ENCODE measurements at places on chromosomes 6 and 20.
A peak's percentile ranks its signal among the peaks of the same experiment; 100 is the strongest.

DNA sequence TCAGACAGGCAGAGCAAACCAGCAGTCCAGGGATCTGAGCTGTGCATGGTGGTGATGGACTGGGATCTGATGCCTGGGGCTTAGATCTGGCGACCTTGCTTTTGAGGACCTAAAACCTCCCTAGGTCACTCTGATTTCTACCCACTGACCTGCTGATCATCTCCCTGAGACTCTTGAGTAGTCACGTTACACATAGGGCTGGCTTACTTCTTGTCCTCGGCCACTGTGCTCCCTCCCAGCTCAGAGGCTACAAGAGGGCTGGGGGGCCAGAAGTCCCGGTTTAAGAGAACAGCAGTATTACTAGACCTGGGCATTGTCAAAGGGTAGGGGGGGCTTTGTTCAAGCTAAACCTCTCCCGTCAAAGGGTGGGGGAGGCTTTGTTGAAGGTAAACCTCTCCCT is 5.5 kb downstream of the DYNLT1 start:
- no peak for DNase-seq

GRCh38 chr20:49727894-49728885 is 14.5 kb upstream of the B4GALT5 start:
- DNase-seq: no peak

- DNase-seq: no peak
These were observed 165.2 kb upstream of the CENPW start for GRCh38 chr6:126174697-126175096.

DNA sequence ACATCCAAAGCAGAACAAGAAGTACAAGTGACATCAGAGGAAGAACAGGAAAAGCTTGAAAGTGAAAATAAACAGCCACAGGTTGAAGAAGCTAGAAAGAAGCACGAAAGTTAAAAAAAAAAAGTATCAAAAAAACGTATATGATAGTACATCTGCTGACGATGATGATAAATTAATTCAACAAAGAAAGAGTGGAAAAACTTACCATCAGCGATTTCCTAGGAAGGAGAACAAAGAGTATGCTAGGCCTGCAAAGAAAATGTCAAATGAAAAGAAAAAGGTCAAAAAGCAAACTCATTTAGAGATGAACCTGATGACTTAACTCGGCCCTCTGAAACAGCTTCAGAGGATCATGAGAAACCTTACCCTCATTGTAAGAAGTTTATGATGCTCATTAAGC is 3.7 kb downstream of the SAYSD1 start:
- peak; percentile 28 for DNase-seq

- DNase-seq: no peak
These were observed 256.4 kb downstream of the ARID1B start for GRCh38 chr6:157033428-157034140.

GRCh38 chr6:134830940-134831339 is 119.0 kb downstream of the ALDH8A1 start:
- DNase-seq: no peak

- no peak for DNase-seq
These were observed 14.8 kb upstream of the TGM2 start for GRCh38 chr20:38179846-38180245.

- DNase-seq: no peak
These were observed 94.4 kb upstream of the FOXC1 start for GRCh38 chr6:1515280-1515679.

- DNase-seq: no peak
These were observed at the start of gene SDCBP2 for GRCh38 chr20:1328680-1329330. SDCBP2 (minus strand) TSS chr20:1329139; CDS start chr20:1320416, 8,723 bp downstream.

GRCh38 chr6:90214461-90214860 is 82.2 kb downstream of the BACH2 start:
- DNase-seq: no peak

- DNase-seq: no peak
These were observed 146.6 kb downstream of the RNF144B start for GRCh38 chr6:18533793-18534192.

DNA sequence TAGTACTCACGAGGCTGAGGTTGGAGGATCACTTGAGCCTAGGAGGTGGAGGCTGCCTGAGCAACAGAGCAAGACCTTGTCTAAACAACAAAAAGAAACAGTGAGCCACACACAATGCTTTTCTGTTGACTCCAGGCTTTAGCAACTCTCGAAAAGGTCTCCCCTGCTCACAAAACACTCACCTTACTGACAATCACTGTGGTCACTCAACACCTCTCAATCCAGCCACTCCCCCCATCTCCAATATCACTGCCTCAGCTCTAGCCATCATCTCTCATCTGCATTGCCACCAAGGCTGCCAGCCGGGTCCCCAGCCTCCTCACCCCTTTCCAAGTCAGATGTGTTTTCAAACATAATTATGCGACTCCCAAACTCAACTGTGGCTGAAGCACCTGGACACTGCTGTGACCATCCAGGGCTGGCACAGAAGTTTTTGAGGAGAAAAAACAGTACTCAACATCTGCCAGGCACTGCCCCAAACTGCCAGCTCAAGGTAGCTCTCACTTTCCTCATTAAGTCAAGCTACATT is 218.0 kb upstream of the ARID1B start:
- DNase-seq: no peak

DNA sequence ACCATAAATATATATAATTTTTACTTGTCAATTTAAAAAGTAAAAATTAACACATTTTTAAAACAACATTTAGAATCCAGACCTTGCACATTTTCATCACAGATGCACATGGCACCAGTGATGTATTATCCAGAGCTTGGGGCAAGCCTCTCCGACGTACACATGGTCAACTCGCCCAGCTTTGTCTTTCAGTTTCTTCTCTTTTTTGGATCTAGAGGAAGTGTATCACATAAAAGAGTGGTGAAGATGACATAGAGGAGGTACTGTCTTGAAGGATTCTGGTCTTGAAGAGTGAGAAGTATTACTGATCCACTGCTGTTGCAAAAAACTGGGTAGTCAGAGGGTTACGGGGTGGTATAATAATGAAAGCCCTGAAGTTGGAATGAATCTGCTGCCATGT is 46.9 kb upstream of the TAB2 start:
- DNase-seq: no peak

DNA sequence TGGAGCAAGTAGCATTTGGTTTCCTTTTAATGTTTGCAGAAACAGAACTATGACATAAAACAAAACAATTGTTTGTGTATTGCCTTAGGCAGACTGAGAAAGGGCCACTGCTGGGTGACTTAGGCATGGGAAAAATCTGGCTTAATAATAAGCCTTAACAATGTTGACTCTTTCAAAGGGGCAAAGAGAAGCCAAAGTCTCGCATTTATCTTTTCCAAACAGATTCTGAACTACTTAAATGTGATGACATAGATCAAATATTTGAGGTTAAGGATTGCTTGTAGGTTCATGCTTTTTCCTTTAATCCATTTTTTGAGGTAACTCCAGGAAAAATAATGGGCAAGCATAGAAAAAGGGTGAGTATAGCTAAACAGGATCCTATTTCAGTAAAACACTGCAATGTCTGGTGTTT is 39.6 kb downstream of the ADAT2 start:
- no peak for DNase-seq

DNA sequence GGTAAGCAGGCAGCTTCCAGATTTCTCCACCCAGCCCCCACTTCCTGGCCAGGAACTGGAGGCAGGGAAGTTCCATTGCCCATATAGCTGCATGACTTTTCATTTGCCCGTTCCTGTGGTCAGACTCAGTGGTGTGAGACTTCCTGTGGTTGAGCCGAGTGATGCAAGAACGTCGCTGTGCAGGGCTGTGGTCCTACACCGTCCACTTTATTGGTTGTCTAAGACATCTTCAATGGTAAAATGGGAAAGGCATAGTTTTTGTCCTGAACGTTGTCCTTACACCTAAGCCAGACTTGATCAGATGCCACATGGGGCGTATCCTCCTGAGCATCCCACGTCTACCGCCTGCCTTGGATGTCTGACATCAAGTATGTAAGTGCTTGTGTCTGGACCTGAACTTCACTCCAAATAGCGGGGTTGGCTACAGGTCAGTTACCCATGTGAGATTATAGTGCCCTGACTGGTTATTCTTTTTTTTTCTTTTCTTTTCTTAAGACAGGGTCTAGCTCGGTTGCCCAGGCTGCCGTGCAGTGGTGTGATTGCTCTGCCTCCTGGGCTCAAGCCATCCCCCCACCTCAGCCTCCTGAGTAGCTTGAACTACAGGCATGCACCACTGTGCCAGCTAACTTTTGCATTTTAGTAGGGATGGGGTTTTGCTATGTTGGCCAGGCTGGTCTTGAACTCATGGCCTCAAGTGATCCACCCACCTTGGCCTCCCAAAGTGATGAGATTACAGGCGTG is 25.9 kb upstream of the GTSF1L start:
- peak; percentile 88 for DNase-seq

DNA sequence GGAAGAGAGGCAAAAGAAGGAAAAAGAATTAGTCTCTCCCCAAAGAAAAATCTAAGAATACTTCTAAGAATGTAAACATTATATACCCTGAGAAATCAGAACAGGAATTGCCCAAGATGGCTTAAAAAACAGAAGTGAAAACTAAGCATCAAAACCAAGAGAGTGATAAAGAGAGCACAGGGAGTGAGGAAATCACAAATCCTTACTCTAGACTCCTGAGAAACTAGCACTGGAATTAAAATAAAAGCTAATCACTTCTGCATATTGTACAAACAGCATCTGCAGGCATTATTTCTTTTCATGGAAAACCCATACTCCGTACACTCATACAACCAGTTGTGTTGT is 285.7 kb downstream of the BTBD9 start:
- no peak for DNase-seq

GRCh38 chr6:132604635-132605152 is 15.2 kb upstream of the TAAR5 start:
- DNase-seq: no peak

DNA sequence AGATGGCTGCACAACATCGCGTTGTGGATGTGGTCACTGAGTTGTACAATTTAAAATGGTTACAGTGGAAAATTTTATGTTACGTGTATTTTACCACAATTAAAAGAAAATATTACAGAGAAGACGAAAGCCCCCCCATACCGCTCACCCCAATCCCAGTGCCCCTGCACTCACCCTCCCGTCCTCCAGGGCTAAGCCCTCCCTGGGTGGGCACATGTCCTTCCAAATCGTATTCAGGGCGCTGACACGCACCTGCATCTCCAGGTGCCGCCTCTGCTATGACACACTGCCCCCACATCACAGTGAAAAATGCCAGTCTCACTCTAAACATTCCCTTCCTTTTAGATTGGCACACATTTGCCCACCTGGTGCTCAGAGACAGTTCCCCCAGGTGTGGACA is 49.4 kb downstream of the PSMG4 start:
- no peak for DNase-seq

DNA sequence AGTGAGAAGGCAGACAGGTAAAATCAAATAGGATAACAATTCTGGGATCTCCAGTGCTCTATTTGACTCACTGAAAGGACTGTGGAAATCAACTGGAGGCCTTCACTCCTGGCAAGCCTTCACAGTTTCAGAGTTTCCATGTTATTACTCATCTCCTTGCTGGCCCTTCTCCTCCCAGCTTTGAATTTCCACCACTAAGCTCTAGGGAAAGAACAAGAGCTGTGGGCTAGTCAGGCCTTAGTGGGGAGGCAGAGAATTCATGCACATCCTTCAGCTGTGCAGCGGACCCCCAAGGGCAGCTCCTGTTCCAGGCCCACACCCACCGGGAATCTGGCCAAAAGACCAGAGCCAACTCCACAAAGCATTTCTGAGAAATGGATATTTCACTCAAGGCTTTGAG is 26.0 kb downstream of the MYLIP start:
- no peak for DNase-seq

GRCh38 chr6:15090145-15090579 is 155.7 kb upstream of the JARID2 start:
- DNase-seq: no peak

DNA sequence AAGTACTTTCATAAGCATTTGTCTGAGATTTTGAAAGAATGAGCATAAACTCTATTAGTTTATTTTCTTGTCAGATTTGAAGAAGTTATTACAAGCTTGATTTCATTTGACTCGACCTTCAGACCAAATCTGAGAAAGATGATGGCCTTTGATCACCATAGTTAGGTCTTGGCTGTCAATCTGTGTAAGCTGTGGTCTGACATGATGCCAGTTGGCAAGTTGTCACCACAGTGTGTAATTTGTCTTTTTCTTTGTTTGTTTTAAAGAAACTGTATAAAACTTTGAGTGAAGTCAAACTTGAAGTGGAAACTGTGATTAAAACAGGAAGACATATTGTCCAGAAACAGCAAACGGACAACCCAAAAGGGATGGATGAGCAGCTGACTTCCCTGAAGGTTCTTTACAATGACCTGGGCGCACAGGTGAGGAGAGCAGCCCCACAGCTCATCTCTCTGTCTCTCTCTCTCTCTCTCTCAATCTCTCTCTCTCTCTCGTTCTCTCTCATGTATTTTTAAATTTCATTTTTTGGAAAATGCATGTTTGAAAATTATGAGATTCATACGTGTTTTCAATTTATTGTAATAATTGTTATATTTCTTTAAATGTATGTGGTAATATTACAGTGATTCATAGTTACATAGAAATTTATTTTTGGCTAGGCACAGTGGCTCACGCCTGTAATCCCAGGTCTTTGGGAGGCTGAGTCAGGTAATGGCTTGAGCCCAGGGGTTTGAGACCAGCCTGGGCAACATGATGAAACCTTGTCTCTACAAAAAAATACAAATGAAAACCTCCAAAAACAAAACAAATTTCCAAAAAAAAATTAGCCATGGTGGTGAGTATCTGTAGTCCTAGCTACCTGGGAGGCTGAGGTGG is 208.1 kb downstream of the UTRN start:
- no peak for DNase-seq

DNA sequence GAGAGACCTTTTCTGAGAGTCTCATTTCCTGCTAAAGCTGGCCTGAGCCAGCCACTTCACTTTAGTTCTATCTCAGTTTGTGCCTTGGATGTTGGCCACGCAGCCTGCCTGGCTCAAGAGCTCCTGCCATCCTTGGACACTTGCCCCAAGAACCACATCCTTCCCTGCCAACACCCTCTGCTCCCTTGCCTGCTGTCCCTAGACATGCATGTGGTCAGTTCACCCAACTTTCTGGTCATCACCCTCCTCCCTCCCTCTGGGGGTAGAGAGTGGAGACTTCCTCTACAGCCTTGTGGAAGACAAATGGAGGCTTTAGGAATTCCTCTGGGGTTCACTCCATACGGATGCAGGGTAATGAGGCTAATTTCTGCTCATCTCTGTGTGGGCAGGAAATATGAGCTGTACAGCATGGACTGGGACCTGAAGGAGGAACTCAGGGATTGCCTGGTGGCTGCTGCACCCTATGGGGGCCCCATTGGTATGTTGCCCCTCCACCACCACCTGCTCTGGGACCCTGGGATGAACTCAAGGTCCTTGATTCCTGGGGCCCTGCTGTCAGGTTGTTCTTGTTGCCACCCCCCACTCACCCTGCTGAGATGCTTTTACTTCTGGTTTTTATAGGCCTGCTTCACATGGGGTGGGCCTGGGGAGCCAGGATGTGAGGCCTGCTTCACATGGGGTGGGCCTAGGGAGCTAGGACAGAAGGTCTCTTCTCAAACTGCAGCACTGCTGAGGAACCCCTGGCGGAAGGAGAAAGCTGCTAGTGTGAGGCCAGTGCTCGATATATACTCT is 13.8 kb upstream of the PTPRA start:
- DNase-seq: no peak

DNA sequence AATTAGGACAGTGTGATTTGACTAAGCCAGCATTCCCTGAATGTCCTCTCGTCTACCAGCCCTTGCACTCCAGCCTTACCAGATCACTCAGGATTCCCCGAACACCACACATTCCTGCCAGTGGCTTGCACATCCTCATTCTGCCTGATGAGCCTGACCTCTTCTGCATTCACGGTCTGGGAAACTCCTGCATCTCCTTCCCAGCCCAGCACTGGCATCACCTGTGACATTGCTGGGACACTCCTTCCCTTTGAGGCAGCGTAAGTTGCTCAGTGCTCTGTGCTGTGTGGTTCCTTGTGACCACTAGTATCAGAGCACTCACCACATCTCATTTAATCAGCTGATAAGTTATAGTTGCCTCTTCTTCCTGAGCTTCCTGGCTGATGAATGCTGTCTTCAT is 17.3 kb downstream of the NCOA7 start:
- no peak for DNase-seq

All from activated CD4-positive, alpha-beta T cell treated with anti-CD3 and anti-CD28 coated beads, Interleukin-2, amount 50 U/mL, for 16 hours (primary cell).